Stimulated activated CD4-positive, alpha-beta T cell treated with anti-CD3 and anti-CD28 coated beads, Interleukin-4, amount 100 ng/mL, for 1 hour (primary cell): ENCODE measurements at places on chromosomes 16 and 17.

- DNase-seq = no peak
Measured at GRCh38 chr17:64470625-64471024, 21.7 kb downstream of the MILR1 start.

DNA sequence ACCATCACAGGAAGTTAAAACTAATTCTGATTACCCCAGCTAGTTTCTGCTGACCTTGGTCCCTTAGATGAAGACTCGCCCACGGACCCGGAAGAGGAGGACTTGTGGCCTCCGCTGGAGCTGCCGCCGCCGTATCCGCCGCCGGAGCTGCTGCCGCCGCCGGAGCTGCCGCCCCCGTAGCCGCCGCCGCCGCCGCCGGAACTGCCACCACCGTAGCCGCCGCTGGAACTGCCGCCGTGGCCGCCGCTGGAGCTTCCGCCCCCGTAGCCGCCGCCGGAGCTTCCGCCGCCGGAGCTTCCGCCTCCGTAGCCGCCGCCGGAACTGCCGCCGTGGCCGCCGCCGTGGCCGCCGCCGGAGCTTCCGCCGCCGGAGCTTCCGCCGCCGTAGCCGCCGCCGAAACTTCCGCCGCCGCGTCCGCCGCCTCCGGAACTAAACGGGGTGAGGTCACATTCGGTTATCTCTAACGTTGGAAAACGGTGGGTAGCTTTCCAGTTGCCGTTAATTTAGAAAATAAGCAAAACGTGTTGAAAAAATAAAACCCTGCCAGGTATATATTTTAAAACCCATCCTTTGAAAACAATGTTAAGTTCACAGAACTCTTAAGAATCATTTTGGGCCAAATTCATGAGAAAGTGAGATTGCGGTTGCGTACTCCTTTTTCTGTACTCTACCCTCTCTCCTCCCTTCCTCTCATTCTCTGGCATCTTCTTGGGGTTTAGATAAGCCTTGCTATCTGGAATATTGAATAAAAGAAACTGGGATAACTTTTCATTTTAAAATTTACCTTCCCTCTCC is 3.5 kb downstream of the KRT10 start:
- peak; percentile 87 for DNase-seq

DNA sequence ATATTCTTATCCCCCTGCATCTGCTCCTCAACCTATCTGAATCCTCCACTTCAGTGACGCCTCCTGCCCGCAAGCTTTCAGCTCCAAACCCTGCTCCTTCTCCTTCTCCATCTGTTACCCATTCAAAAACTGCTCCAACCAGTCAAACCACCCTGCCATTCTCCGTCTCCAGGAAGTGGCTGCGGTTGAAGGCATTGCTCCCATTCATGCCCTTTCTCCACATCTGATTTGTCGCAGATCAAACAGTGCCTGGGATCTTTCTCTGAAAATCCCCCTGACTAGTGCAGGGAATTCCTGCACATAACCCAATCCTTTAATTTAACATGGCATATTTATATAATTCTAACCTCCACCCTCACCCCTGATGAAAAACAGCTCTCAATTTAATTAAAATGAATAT is 56.3 kb downstream of the SLFN5 start:
- no peak for DNase-seq

DNA sequence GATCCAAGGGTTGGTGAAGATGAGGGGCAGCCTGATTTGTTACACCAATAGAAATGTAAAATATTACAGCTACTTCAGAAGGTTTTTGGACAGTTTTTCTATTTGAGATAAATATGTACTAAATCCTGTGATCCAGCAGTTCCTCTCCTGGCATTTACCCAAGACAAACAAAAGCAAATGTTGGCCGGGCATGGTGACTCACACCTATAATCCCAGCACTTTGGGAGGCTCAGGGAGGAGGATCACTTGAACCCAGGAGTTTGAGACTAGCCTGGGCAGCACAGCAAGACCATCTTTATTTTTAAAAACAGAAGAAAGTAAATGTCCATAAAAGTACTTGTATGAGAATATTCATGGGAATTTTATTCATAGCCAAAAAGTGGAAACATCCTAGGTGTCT is 64.8 kb upstream of the MRC2 start:
- no peak for DNase-seq

GRCh38 chr16:57889960-57890751 is 80.8 kb downstream of the CNGB1 start:
- no peak for DNase-seq

DNA sequence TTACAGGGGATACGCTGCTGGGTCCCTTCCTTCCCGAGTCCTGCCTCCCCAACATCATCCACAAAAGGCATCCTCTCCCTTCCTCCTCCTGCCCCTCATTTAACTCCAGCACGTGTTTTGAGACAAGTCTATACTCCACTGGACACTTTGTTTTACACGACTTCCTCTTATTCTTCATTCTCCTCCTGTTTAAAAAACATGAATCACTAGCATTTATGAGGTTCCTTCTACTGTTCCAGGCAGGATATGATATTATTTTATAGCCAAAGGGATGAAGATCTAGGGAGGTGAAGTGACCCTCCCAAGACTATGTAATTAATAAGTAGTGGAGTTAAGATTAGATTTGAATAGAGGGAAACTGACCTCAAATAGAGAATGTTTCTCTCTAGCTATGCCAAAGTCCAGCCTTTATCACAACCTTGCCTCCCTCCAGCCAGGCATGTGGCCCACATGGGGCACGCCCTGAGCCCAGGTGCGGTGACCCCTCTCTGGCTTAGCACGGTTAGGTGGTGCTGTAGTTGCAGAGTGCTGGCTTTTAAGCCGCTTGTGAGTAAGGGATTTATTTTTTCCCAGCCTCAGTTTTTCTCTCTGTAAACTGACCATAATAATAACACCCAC is 1.3 kb upstream of the HSD17B2 start:
- no peak for DNase-seq

- no peak for DNase-seq
Measured at GRCh38 chr17:3528880-3529511, 28.6 kb downstream of the TRPV3 start.

- DNase-seq = no peak
Measured at GRCh38 chr16:3745751-3746355, 28.5 kb upstream of the TRAP1 start.

DNA sequence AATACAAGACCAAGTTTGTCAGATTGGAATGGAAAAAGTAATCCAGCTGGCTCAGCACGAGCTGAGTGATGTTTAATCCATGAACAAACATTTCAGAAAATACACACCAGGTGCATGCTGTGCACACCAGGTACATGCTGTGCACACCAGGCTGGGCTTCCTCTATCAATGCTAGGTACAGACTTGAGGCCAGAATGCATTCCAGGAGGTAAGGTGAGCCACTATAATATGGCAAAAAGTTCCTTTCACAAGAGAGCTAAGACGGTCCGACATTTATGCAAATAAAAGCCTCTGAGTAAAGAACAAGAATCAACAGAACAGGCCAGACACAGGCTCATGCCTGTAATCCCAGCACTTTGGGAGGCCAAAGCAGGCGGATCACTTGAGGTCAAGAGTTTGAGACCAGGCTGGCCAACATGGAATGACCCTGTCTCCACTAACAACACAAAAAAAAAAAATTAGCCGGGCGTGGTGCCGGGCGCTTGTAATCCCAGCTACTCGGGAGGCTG is 128.2 kb downstream of the ZNF778 start:
- DNase-seq = no peak
